Activated T-helper 1 cell treated with anti-CD3 and anti-CD28 coated beads, Interleukin-2, amount 50 U/mL, for 16 hours (primary cell): ENCODE measurements at places on chromosomes 3 and 15.

DNA sequence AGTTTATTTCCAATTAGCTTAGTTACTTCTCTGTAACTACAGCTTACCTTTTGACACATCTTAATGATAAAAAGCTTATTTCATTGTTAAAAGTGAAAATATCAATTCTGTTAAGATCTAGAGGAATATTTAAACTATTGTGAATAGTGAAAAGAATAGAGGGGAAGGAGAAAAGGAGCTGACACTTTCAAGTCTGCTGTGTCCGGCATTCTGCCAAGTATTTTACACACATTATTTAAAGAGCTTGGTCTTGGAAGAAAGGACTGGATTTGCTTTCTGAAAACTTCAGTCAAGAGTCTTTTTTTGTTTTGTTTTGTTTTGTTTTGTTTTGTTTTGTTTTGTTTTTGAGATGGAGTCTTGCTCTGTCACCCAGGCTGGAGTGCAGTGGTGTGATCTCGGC, 34.8 kb downstream of the CCDC80 start:
- DNase-seq, result no peak

- DNase-seq, result no peak
These were observed 6.5 kb upstream of the GPR176 start for GRCh38 chr15:39926526-39926925.

DNA sequence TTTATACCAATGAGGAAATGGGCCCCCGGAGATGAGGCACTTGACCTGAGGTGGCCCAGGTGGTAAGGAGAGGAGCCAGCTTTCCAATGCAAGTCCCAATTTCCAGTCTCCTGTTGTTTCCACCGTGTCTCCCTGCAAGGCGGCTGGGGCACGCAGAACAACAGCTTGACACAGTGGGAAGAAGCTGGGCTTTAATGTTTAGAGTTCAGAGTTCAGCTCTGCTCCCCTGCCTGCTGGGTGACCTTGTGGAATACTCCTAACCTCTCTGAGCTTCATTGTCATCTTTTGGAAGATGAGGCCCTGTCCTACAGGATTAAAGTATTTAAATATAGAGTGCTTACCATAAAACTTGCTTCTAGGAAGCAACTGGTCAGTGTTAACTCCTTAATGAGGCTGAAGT, 80.3 kb downstream of the SMAD3 start:
- no peak for DNase-seq

GRCh38 chr3:18153571-18154173, 271.5 kb downstream of the SATB1 start:
- no peak for DNase-seq

DNA sequence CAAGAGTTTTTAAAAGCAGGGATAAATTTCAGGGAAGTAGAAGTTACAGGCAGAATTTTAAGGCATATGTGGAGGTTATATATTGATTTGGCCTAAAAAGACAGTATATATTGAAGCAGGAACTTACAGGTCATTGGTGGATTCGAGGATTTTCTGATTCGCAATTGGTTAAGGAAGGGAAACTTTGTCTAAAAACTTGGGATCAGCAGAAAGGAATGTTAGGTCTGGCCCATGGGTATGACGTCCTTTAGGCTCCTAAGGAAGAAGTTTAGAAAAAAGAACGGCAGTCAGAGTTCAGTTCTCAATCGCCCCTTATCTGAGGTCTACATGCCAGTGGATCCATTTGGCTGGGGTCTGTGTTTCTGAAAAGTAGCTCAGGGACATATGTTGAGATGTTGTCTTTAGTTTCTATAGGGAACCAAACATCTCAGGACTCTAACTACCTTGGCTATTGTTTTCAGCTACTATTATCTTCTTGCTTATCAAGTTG, 33.2 kb upstream of the ACP3 start:
- no peak for DNase-seq
